ENCODE measurements at places on chromosomes 11 and 22.

DNA sequence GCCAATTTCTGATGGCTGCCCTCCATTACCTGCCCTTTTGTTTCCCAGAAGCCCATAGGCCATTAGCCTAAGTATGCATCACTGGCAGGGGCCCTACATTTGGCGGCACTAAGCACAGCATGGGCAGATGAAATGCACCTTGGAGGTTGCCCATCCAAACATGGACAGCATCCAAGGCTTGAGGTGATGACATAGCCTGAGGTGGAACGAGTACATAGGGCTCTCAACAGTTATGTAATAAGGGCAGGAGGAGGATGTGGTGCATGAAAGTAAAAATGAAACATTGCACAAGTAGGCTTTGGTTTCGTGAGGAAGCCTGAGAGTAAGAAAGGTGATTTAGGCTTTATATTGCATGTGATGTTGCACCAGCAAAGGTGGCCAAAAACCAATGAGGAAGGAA, 148.1 kb downstream of the FAM76B start:
- peak; percentile 38 for DNase-seq

- no peak for DNase-seq
Observed at GRCh38 chr22:47236161-47236560, 473.7 kb downstream of the TBC1D22A start.

- DNase-seq, result no peak
Observed at GRCh38 chr22:41931701-41932269, 5.2 kb upstream of the TNFRSF13C start.

DNA sequence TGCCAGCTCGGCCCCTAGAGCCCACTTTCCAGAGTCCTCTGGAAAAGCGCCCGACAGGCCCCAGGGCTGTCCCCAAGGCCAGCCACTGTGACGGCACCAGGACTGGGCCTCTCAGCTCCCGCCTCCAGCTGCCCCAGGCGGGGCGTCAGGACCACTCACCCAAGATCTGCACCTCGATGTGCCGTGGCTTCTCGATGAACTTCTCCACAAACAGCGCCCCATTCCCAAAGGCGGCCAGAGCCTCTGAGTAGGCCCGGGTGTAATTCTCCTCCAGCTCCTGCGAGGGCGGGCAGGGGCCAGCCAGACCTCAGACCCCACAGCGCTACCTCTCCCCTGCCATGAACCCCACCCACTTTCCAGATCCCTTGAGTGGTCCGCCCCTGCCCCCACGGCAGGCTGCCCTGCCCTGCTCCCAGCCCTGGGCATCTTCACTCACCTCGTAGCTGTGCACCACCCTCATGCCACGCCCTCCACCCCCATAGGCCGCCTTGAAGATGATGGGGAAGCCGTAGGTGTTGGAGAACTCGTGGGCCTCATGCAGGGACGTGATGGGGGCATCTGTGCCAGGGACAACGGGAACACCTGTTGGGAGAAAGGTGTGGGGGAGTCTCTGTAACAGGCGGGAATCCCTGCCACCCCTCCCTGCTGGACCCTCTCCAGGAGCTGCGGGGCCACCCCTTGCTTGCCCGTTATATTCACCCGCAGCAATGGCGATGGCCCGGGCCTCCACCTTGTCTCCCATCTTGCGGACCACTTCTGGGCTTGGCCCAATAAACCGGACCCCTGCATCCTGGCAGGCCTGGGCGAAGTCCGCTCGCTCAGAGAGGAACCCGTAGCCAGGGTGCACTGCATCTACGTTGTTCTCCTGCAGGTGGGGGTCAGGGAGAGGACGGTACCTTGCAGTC, 14.0 kb downstream of the LRFN4 start:
- DNase-seq, result no peak

- no peak for DNase-seq
Observed at GRCh38 chr22:37659066-37659896, 758 bp downstream of the PDXP start.

DNA sequence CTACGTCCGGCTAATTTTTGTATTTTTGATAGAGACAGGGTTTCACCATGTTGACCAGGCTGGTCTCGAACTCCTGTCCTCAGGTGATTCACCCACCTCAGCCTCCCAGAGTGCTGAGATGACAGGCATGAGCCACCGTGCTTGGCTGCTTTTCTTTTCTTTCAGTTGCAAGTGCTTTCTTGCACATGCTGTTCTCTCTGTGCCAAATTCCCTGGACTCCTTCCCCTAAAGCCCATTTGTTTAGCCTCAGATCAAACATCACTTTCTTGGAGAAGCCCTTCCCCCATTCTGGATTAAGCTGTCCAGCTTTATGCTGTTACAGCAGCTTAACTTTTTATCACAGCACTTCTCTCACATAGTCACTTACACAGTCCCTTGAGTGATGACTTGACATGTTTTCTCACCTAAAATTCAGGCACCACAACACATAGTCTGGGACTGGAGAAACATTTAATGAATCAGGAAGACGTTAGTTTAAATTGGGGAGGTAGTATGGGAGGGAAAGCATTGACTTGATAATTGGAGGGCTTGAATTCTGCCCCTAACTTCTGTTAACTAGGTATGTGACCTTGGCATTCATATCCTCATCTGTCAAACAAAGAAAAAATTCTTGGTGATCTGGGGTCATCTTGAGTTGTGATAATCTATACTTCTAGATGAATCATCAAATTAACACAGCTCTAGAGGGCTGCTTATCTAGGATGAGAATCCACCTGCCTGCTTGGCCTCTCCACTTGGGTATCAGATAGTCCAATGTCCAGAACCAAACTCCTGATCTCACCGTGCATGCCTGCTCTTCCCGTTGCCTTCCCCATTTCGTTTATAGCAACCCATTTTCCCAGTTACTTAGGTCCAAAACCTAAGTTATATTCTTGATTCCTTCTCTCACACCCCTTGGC, 18.4 kb downstream of the ACO2 start:
- DNase-seq, result no peak

DNA sequence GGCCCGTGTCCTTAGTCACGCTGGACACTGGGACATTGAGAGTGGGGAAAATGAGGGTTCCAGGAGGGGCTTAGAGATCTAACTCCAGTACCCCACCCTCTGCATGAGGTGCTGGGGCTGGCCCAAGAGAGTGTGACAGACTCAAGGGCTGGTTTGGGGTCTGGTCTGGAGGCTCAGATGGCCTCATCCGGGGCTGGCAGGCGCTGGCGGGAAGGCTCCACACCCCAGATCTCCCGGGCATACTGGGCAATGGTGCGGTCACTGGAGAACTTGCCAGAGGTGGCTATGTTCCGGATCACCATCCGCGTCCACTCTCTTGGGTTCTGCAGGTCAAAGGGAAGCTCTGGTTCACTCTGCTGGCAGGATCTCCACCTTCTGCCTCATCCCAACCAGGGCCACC, 2.5 kb upstream of the RASGRP2 start:
- no peak for DNase-seq

DNA sequence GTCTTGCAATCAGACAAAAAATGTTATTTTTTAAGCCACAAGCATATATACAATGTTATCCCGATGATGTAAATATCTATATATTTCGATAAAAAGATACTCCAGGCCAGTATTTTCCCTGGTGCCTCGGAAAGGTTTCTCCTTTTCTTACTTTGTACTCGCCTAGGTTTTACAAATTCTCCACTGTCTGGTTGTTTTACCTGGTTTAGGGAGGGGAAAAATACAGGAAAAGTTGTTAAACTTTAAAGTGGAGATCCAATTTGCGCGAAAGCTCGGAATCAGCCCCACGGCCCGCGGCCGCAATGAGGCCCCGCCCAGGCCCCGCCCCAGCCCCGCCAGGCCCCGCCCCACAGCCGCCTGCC, 58.4 kb upstream of the WNT7B start:
- no peak for DNase-seq

- no peak for DNase-seq
Observed at GRCh38 chr11:17590463-17590862, 43.4 kb downstream of the OTOG start.

DNA sequence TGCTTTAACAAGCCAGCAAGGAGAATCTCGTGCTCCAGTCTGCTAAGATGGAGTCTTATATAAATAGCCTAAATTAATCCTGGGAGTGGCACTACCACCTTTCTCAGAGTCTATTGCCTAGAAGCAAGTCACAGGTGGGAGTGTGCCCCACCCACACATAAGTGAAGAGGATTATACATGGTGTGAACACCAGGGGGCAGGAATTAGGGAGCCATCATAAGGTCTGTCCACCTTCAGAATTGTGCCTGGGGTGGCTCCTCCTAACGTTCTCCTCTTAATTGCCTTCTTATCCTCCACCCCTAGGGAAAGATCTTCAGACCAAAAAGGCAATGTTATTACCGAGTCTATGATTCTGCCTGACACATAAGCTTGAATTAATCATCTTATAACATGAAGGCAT, 276.8 kb upstream of the SESN3 start:
- no peak for DNase-seq

DNA sequence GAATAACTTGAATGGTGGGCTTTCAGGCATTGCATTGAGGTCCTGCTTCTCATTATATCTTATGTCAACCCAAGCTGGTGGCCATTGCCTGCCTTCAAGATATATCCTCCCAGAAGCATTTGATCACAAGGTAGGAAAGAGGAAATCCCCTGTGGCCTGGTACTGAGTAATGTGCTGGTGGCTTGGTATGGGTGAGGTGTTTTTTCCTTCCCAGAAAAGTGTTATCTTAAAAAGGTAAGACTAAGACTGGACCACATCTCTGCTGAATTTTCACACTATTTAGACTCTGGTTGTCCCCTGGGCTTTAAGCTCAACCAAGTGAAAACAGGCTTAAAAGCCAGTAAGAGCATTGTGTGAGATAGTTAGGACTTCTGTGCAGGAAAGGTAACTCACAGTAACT, 3.7 kb downstream of the INSC start:
- peak; percentile 56 for DNase-seq

DNA sequence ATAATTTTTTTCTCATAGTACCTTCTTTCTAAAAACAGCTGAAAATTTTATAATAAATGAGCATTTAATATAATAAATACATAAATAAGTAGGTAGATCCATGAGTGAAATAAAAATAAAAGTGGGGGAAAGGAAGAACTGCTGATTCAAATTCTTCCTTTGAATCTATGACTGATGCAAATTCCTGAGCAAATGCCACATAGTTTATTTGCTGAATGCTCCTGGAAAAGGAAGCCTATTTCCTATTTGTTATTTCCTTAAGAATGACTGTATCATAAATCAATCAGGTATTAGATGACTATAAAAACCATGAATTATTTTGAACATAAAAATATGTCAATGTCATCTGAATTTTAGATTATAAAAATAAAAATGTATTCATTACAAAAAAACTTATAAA, 16.6 kb downstream of the BTBD10 start:
- DNase-seq, result peak; percentile 48
